ENCODE measurements at places on chromosomes 2 and 18.

GRCh38 chr2:50529600-50530218, 502.2 kb downstream of the NRXN1 start:
- DNase-seq = no peak

- DNase-seq = no peak
Observed at GRCh38 chr2:232632229-232632903, 1.0 kb upstream of the EFHD1 start.

DNA sequence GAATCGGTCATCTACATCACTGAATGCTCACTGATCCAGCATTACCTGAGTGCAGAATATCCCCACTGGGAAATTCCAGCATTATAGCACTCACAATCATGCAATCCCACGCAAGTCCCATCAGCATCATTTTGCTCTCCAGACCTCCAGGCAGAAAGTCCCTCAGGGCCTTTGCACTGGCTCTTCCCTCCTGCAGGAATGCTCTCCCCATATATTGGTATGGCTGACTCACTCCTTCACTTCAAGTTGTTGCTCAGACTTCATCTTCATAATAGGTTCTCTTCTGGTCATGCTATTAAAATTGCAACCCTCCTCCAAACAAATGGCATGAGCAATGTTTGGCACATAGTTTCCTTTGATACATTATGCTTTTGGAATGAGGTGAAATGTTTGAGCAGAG, 64.7 kb upstream of the CELF4 start:
- no peak for DNase-seq

- no peak for DNase-seq
Observed at GRCh38 chr2:69166812-69167468, 154.0 kb downstream of the ANTXR1 start.

DNA sequence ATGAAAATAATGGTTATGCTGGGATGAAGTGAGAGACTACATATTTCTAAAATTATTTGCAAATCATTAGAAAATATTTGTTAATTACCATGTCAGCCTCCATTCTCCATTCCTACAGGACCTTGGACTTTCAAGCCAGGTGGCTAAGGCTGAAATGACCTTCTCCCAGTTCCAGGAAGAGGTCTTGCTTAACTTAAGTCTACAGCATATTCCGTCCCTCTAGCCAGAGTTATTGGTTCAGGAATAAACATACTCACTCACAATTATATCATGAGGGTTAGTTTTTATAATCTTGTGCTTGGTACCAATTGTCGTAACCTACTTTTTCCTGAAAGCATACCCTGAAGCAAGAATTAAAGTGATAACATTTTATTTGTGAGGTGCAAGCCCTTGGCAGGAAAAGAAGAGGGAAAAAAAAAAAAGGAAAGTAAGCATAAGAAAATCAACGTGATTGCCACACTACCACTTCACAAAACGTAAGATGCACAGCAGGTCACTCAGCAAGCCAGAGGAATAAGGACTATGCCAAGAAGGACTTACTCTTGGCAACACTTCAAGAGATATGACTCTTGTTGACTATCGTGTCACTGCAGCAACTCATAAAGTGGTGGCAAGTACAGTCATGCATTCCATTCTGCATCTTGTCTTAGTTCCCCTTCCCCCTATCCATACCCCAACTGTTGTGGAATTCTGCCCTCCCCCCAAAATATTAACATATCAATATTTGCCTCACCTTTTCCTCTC, 479.1 kb downstream of the MBD2 start:
- DNase-seq = no peak

GRCh38 chr2:181104512-181105115, 124.2 kb downstream of the UBE2E3 start:
- DNase-seq = no peak

GRCh38 chr2:12623051-12623450, 93.7 kb upstream of the TRIB2 start:
- no peak for DNase-seq

- no peak for DNase-seq
Observed at GRCh38 chr2:141021109-141021508, 1109.7 kb downstream of the LRP1B start.

DNA sequence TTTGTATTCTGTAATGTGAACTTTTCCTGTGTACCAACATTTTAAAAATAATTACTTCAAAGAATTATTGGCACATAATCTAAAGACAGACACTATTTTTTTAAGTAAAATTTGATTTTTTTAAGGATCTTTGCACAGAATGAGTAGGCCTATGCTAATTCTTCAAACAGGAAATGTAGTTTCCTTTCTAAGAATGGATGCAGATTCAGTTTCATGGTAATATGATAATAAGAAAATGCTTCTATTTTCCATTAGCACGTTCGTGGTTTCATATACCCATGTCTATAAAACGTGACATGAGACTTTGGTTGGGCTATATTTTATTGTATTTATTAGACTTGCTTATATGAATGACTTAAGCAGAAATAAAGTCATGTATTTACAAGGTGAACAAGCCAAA, 191.8 kb upstream of the RBBP8 start:
- DNase-seq = no peak

DNA sequence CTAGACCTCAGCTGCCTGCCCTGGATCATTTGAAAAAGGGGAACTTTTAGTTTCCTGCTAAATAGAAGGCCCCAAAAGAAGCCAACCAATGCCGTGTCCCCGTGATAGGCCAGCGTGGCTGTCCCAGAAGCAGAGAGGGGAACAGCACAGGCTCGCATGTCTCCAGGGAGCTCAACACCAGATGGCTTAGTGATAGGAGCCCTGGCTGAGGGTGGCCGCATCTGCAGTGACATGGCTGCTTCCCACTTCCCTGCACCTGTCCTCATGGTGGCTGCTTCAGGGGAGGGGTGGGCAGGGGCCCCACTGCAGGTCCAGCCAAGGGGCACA, 79.6 kb downstream of the MBP start:
- no peak for DNase-seq

GRCh38 chr2:26784570-26785234, 1.2 kb upstream of the CENPA start:
- no peak for DNase-seq

GRCh38 chr2:28095622-28096021, 205.1 kb downstream of the BABAM2 start:
- no peak for DNase-seq

GRCh38 chr2:12727065-12727464, 10.3 kb downstream of the TRIB2 start:
- DNase-seq = no peak

DNA sequence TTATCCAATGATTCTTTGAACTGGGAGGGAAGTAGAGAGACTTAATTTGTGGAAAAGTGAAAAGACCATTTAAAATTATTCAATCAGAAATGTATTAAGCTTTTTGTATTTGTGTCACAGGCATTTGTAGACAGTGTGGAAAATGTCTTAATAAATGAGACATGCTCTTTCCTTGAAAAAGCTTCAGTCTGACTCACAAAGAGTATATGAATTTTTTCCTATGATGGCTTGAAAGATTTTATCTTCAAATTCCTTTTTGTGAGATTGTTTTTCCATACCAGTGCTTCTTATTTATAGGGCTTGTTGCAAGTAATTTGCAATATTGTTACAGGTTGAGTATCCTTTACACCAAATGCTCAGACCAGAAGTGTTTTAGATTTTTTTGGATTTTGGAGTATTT, 39.5 kb downstream of the STON1 start:
- no peak for DNase-seq

- no peak for DNase-seq
Observed at GRCh38 chr2:162258686-162259085, 15.4 kb upstream of the FAP start.

DNA sequence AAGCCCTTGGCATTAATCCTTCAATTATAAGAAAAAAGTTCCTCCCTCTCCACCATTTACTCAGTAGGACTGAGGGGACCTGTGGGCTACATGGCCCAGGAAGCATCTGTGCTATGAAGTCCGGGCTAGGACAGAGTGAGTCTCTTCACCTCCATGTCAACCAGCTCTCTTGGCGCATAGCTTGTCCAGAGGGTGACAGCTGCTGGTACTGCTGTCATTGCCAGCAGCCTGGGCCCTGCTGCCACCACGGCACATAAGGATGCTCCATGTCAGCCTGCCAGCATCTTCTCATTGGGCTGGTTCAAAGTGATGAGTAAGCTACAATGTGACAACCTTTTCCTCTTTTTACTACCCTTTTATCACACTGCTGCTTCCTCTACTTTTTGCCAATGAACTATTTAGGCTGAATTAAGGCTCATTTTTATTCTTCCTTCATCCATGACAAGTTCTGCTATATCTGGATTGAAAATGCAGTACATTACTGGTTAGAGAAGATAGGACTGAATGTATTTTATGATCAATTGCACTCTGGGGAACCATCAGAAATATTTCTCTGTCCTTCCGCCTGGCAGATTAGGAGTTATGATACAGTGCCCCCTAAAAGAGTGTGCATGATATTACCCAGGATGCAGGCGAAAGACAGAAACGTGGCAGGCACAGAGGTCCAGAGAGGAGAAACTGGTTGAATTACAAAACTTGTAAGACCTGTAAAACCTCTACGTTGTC, 258.9 kb upstream of the TNP1 start:
- no peak for DNase-seq

GRCh38 chr2:134436706-134437105, 182.8 kb downstream of the MGAT5 start:
- DNase-seq = no peak

DNA sequence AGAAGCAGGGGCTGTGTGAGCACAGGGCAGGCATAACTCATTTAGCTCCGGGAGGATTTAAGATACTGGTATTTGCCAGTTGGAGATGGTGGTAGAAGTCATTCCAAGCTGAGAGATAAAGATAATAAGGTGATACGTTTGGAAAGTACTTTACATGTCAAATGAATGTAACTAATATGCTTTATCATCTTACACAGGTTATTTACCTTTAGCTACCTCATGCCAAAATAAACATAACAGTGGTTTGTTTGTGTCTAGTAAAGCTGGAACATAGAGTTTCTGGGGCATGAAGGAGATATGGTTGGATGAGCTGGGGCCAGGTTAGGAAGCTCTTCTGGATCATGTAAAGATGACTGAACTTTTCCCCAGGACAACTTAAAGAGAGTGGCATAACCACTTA, 126.9 kb upstream of the PIK3C3 start:
- DNase-seq = no peak

- no peak for DNase-seq
Observed at GRCh38 chr2:40844353-40845277, 392.7 kb upstream of the SLC8A1 start.

DNA sequence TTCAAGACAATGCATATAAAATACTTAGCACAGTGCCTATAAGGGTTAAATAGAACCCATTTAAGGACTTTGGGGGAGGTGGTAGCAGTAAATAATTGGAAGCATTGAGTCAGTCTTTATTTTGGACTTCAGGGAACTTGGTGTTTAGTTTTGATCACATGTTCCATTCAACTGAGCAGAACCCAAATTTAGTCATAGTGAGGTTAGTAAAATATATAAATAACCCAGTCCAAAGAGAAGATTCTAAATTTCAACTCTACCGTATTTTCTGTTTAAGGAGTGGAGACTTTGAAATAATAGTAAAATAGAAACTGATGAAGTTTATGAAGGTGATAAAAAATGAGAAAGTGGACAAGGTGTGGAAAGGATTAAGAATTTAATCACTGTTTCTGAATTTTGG, 19.7 kb downstream of the TWSG1 start:
- DNase-seq = no peak

DNA sequence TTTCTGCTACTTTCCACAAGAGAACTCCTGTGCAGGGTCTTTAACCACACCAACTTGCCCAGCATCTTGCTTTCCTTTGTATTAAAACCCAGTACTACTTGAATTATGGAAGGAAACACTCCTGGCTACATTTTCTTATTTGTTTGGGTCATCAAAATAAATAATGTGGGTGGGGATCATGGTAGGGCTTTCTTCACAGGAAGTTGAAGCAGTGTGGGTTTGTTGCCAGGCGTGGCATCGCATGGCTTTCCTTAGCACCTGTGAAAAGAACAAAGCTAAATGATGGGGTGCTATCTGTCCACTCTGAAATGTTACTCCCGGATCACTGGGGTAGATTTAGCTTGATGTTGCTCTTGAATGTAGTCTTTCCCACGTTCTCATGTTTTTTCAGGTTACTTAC, 18.7 kb downstream of the ARHGAP25 start:
- no peak for DNase-seq

- DNase-seq = no peak
Observed at GRCh38 chr18:32922951-32923430, 150.2 kb upstream of the KLHL14 start.

DNA sequence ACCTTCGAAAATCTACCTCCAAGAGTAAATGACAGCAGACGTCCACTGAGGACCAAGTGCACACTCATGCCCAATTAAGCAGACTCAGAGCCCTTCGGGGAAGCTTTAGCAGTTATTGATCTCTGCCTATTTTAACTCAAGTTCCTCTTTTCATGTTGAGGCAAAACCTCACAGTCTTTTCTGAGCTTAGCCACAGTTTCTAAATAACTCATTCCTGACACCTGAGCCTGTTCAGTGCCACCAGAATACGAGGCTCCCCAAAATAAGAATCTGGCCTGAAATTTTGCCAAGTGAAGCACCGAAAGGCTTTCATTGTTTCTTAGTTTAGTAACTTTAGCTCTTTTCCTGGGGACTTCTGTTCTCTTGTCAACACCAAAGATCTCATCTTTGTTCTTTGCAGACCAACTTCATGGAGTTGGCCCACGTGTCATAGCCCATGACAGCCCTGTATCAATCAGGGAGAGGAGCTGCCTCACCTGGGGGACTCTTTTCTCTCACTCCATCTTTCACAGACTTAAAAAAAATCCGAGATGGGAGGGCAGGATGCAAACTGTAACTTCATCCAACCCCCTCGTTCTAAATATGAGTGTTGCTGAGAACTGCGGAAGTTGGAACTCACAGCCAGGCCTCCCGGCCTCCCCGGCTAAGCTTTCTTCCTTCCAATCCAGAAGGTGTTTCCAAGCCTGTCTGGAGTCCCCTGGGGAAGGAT, 22.2 kb downstream of the INPP5D start:
- no peak for DNase-seq

DNA sequence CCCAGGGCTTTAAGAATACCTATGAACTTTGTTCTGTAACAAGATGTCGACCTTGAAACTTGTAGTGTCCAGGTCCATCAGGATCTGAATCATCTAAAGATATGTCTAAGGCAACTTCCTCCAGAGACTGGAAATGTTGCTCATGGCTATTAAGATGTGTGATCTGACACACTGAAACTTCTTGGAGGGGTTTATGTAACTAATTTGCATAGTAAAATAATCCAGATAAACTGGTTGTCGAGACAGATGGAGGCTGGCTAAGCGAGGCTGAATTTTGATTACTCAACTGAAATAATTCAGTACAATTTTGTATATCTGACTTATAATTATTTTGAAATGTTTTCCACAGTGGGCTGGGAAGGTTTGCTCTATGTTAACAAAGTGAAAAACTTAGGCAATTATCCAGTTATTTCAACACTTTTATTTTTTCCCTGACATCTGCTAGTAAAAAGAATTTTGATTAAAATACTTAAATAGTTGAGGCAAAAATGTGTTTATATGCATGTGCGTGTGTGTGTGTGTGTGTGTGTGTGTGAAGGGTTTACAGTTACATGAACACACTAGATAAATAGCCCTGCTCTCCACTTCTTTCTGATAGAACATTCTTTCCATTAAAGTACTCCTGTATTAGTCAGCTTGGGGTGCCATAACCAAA, 11.4 kb upstream of the MAP3K20 start:
- no peak for DNase-seq

Data from stimulated activated CD8-positive, alpha-beta memory T cell treated with anti-CD3 and anti-CD28 coated beads, Interleukin-15, amount 100 ng/mL, for 4 hours (primary cell).